ENCODE measurements at places on chromosomes 2 and 18.

DNA sequence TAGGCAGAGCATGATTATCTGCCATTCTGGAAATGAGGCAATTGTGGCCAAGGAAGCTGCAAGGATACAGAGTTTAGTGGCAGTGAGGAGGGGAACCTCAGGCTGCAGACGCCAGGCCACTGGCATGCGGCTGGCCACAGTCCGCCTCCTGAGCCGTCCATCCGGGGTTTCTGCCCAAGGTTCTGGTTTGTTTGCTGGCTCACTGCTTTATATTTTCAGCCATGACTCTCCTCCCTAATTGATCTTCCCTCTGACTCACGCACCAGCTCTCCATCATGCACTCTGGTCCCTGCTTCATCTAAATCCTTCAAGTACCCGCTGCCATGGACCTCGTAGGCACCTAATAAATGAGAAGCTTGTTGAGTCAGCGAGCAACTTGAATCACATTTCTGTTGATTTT is 107.8 kb upstream of the REV1 start:
- H3K27me3 ChIP-seq: peaks cover 89% of the 10 kb centered on the region
- H3K36me3 ChIP-seq: no peaks in the 10 kb centered on the region
- H3K4me3 ChIP-seq: no peak overlapping the region
- H3K27ac ChIP-seq: no peak overlapping the region

DNA sequence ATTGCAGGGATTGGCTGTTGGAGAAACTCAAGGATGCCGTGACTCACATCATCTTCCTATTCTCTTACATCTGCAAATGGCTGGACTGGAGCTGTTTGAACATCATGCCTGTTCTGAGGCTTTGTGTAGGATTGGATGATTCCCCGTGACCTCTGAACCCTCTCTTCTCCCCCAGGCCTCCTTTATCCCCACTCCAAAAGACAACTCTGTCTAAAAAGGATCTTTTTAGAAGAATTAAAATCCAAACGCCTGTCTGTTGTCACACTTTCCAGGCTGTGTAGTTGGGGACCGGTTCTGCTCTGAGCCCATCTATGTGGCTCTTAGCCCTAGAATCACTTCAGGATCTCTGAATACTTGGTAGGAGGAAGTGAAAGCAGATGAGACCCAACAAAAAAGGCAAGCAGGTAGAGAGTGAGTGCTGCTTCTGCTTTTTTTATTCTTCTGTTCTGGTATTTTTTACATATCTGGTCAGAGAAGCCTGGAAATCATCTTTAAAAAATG is 565 bp downstream of the SP140 start:
- peaks cover 41% of the 10 kb centered on the region for H3K4me1 ChIP-seq
- H3K4me3 ChIP-seq: no peak overlapping the region
- H3K27me3 ChIP-seq: no peaks in the 10 kb centered on the region
- DNase-seq: no peak
- H3K36me3 ChIP-seq: peaks cover 10% of the 10 kb centered on the region
- no peak overlapping the region for H3K27ac ChIP-seq

GRCh38 chr2:65314801-65315441 is 87.3 kb downstream of the ACTR2 start:
- no peak overlapping the region for H3K4me3 ChIP-seq
- H3K4me1 ChIP-seq: peaks cover 10% of the 10 kb centered on the region
- H3K36me3 ChIP-seq: peaks cover 16% of the 10 kb centered on the region
- no peak overlapping the region for H3K27ac ChIP-seq

DNA sequence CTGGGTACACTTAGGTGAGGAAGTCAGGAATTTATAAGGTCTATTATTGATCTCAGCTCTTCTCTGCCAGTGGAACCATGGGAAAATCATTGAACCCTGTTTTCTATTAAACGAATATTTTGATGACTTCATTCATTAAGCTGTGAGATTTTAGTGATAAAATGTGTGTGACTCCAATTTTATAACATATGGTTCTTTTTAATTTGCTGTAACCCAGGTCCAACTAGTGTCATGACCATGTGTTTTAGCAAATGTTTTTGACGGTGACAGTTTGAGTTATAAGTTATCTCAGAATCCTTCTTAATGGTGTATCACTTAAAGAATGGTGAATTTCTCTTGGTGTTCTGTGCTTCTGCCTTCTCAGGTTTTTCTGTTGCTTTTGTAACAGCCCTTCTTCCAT is 213.1 kb downstream of the MCFD2 start:
- H3K36me3 ChIP-seq: peaks cover 25% of the 10 kb centered on the region
- H3K27me3 ChIP-seq: no peaks in the 10 kb centered on the region
- H3K4me1 ChIP-seq: peaks cover 38% of the 10 kb centered on the region
- no peak overlapping the region for H3K27ac ChIP-seq

DNA sequence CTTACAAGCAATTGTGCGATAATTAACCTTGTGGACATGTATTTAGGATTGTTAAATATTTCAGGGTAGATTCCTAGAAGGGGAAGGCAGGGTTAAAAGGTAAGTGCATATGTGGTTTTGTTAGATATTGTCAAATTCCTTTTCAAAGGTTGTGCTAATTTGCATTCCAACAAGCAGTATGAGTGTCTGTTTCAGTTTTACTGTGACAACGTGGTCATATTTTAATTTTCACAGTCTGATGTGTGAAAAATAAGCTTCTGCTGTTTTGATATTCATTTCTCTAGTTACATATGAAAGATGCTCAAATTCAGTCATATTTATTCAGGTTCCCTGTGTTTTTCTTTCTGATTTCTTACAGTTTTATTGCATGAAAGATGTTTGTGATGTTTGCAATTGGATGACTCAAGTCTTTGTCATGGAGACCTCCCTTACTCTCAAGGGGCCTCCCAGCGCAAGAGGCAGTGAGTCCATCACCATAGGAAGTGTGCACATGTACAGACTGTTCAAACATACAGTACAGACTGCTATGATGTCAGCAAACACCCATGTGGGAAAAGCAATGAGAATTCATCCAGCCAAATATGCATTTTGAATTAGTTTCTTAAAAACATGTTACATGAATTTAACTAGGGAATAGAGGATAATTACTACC is 310.8 kb downstream of the GALR1 start:
- no peak for DNase-seq
- no peak overlapping the region for H3K4me3 ChIP-seq
- H3K27me3 ChIP-seq: no peaks in the 10 kb centered on the region
- no peak overlapping the region for H3K27ac ChIP-seq
- H3K4me1 ChIP-seq: no peaks in the 10 kb centered on the region

GRCh38 chr2:52428224-52428623 is 1339.4 kb upstream of the CHAC2 start:
- H3K4me3 ChIP-seq: no peak overlapping the region
- no peak for DNase-seq
- no peaks in the 10 kb centered on the region for H3K27me3 ChIP-seq
- no peaks in the 10 kb centered on the region for H3K36me3 ChIP-seq
- H3K4me1 ChIP-seq: no peaks in the 10 kb centered on the region

DNA sequence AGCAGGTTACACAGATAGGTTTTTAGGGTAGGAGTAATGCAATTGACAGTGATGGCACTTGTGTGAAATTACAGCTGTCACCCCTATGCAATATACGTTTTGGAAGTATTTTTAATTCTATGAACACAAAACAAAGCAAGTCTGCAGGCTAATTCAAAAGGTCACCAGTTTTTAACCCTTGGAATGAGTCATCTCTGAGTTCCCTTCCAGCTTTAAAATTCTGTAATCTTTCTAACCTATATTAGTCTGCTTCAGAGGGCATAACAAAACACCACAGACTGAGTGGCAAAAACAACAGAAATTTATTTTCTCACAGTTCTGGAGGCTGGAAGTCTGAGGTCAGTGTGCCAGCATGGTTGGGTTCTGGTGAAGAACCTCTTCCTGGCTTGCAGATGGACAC is 596.9 kb upstream of the HNMT start:
- H3K36me3 ChIP-seq: no peaks in the 10 kb centered on the region
- H3K4me1 ChIP-seq: no peaks in the 10 kb centered on the region
- no peak overlapping the region for H3K27ac ChIP-seq
- no peaks in the 10 kb centered on the region for H3K27me3 ChIP-seq
- no peak for DNase-seq

DNA sequence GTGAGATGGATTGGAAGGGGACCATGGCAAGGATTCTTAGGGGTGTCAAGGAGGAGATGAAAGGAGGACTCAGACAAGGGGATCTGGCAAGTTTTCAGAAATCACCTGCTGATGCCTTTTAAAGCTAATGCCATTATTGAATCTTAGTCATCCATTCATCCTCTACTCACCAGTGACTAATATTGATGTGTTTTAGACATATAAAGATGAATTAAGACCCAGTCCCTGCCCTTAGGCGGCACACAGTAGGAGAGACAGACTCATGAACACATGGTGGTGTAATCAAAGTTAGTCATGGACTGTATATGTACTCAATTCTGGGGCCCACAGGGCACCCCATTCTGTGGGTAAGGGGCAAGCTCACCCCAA is 56.5 kb upstream of the ATL2 start:
- H3K27me3 ChIP-seq: no peaks in the 10 kb centered on the region
- H3K4me1 ChIP-seq: peaks cover 40% of the 10 kb centered on the region
- H3K4me3 ChIP-seq: no peak overlapping the region
- no peak for DNase-seq
- peaks cover 14% of the 10 kb centered on the region for H3K36me3 ChIP-seq

DNA sequence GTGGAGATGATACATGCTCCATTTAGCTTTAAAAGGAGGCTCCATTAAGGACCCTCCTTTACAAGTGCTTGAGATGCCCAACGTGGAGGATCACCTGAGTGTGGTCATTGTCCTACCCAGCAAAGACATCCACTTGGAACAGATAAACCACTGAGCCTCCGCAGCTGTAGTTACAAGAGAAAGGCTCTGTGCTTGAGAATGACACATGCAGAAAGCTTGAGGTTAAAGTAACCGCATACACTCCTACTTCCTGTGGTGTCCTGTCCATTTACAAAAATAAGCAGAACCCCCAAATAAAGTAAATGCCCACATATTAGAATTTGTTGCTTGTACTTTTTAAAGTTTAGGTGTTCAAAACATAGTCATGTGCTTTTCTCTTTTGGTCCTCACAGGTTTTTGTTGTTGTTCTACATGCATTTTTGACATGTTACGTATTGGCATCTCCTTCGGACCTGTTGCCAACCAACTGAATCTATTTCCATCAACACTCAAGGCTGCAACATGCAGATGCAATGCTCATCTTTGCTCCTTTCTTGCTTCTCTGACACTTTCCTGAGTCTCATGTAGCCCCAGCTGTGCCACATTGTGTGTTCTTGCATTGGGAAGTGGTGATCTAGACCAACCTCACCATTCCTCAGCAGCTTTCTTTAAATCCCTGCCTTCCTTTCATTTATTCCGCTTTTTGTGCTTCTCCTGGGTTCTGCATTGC is 56.0 kb downstream of the SERPINB7 start:
- no peak overlapping the region for H3K4me3 ChIP-seq
- H3K27ac ChIP-seq: no peak overlapping the region
- H3K27me3 ChIP-seq: no peaks in the 10 kb centered on the region
- no peak for DNase-seq
- no peaks in the 10 kb centered on the region for H3K4me1 ChIP-seq

DNA sequence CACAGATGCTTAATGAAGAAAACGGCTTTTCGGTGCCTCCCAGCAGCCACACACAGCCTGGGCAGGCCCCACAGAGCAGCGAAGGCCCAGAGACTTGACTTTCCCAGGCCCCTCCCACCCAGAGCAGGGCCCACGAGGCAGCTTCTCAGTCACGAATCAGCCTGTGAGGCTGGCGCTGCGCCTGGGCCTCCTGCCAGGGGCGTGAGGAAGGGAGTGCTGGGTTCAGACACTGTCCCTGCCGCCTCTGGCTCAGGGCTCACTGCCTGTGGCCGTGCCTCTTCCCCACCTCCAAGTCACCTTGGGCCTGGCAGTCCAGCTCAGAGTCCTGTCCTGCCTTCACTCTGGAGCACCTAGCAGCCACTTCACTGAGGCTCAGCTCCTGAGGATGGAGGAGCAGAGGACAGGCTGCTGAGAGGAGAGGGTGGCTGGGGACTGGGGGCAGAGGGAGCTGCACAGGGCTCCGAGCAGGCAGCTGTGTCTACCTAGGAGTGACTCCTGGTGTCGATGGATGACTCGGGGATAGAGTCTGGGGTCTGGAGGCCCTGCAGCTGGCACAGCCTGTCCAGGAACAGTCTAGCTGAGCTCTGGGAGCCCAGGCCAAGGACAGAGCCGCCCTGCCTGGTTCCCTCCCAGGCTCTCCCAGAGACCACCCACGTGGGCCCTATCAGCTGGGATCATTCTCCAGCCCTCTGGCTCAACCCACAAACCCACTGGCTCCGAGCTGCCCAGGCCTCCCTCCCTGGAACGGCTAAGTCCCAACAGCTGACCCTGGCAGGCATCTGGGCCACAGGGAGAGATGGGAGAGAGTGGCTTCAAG is 36.4 kb upstream of the FOSL2 start:
- DNase-seq: peak; percentile 54
- no peak overlapping the region for H3K4me3 ChIP-seq
- no peak overlapping the region for H3K27ac ChIP-seq

DNA sequence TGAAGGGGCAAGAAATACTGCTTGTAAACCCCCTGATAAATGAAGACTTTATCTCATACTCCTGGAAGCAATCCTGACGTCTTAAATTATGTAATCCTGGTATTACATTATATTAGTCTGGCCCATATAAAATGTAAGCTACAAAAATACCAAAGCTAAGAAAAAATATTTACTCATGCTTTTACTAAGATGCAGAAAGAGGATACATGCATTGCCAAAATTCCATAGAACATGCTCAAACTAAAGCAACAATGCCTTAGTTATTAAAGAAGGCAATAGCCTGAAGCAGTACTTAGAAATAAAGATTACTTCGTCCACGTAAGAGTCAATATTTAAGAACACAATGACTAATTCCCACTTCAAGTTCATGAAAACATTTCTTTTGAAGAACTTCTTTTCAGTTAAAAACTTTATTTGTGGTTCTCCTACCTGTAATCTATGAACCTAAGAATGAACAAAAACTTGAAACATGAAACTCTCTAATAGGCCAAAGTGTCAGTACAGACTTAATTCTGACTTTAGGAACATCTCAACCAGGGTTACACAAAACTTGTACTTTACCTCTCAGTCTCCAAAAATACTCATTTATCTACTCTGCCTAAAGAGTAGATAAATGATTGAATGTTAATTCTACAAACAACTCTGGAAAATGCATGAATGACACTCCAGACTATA is 117.3 kb downstream of the THADA start:
- H3K4me3 ChIP-seq: no peak overlapping the region
- DNase-seq: no peak
- no peaks in the 10 kb centered on the region for H3K36me3 ChIP-seq
- H3K27ac ChIP-seq: no peak overlapping the region
